Fibroblast of the aortic adventitia (primary cell): ENCODE measurements at places on chromosomes 2 and 18. TPM values are rescaled to one million over a fixed set of nuclear protein-coding genes. Genes with fewer than 3 reads are reported as not detected.

DNA sequence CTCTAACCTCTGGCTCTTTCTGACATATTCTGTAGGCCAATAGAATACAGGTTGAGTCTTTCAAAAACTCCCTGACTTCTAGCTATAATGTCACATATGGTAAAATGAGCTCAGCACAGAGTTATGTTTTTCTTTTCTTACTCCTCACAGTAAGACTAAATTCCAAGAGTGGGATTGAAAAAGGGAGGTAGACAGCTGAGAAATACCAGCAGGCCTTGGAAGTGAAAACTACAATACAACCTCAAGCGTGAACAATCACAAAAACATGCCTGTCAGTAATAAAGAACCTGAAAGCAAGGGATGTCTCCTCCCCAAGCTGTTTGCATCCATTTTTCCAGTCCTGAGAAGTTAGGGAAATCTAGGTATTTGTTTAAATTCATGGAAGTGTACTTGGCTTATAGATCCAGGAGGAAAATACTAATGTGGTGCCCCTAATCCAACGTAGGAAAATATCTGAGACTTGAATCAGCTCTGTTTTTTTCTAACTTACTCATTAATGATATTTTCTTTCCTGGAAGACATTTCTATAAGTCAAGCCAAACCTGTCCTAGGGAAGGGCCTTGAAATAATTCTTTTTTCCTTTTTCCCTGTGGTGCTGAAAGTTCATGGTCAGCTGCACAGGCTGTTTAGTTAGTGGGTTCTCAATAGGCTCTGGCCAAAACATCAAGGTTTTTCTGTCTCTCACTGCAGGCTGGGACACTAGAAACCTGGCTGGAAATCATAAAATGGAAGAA is 167.9 kb upstream of the SPATS2L start:
- DNase-seq = peak; percentile 79

- DNase-seq = no peak
These were observed 11.9 kb upstream of the CCNT2 start for GRCh38 chr2:134906726-134907125.

DNA sequence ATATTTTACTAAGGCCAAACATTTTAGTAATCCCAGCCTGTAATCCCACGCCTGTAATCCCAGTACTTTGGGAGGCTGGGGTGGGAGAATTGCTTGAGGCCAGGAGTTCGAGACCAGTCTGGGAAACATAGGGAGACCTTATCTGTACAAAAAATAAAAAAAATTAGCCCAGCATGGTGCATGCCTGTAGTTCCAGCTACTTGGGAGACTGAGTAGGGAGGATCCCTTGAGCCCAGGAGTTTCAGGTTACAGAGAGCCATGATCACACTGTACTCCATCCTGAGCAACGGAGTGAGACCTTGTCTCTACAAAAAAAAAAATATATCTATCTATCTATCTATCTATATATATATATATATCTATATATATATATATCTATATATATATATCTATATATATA is 19.1 kb downstream of the KLHL23 start:
- DNase-seq = no peak

GRCh38 chr2:29269095-29269764 is 154.0 kb downstream of the CLIP4 start:
- DNase-seq = no peak

- DNase-seq = peak; percentile 96
These were observed 1.3 kb upstream of the IL1R1 start for GRCh38 chr2:102141011-102141943.

DNA sequence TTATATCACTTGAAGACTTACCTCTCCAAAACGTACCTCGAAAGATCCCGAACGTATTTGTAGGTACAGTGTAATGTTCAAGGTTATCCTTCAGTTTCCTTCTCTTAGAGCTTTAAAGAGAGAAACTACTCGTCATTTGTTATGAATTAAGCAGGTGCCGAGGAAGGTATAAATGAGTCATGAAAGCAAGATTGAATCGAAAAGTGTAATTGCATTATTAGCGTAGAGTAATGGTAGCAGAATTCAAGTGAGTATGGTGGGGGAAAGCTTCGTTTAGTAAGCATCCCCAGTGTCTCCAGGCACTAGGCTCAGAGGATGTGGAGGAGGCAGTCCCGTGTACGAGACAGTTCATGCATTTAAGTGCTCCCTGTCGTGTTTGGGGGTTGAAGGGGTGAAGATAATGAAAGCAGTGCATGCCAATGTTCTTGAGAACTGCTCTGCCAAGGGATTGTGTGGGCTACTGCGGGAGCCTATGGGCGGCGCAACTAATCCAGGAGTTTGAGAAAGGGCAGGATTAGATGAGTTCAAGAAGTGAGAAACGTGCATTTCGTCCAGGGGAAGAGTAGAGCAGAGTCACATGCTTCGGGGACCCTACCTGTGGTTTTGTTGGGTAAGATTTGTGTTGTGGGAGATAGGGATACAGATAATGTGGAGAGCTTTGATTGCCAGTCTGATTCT is 858 bp downstream of the POLR1B start:
- peak; percentile 10 for DNase-seq

GRCh38 chr2:118774458-118775133 is 72.9 kb downstream of the EN1 start:
- DNase-seq = peak; percentile 43

SERPINB7 gene
- 0.27 TPM in 1 of 2 replicates, not detected in the other for total RNA-seq

LBX2 gene
- 2.0 and 3.0 TPM in 2 replicates for total RNA-seq

THSD7B gene
- total RNA-seq = 0.36 TPM in 1 of 2 replicates, not detected in the other

ATOH8 gene
- 17.0 and 22.0 TPM in 2 replicates for total RNA-seq

ERFE gene
- total RNA-seq = 2.8 and 3.4 TPM in 2 replicates

KCNS3 gene
- 0.36 TPM in 1 of 2 replicates, not detected in the other for total RNA-seq
